ENCODE measurements at places on chromosomes 13 and 19.

GRCh38 chr13:57634839-57635165 is 3.3 kb downstream of the PCDH17 start:
- DNase-seq = no peak

- DNase-seq = no peak
Observed at GRCh38 chr13:65095161-65096082, 2134.7 kb downstream of the PCDH9 start.

DNA sequence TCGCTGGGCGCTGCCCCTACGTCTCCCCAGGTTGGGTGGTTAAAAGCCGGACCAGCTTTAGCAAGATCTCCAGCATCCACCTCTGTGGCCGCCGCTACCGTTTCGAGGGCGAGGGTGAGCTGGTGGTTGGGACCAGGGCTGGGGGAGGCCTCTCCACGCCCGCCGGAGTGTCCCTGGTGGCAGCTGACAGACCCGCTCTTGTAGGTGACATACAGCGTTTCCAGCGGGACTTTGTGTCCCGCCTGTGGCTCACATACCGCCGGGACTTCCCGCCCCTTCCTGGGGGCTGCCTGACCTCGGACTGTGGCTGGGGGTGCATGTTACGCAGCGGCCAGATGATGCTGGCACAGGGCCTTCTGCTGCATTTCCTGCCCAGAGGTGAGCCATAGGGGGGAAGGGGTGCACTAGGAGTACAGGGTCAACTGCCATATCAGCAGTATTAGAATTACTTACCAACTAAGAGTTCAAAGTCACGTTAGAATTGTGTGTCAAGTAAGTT is 1.1 kb downstream of the ATG4D start:
- DNase-seq = no peak

DNA sequence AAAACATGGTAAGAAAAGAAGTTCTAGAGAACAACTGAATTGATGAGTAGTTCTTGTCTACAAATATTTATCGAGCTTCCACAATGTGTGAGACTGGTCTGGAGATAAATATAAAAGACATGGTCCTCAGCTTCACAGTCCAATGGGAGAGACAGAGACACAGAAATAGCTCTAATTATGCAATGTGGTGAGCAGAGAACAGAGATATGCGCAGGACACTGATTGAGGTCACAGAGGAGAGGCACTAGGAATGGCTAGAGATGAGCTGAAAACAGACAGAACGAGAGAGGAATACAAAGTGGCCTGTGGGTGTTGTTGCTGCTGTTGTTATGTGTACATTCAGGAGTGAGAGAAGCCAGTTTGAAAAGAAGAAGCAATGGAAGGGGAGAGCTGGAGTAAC is 53.2 kb downstream of the GPALPP1 start:
- no peak for DNase-seq

DNA sequence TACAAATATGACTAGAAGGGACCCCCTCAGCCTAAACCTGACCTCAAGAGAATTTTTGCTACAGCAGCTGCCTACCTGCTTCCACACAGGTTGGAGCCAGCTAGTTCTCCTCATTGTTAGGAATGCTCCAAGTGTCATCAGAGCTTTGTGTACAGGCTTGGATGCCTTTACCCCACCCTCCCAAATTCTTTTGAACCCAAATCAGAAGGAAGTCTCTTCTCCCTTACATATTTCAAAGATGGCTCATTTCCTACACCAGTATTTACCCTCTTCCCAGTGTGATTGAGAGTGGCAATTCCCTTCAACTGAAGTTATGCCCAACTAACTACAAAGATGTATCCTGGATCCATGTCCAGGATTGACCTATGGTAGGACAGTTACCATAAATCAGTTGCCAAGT is 323.2 kb downstream of the OXGR1 start:
- DNase-seq = no peak

GRCh38 chr13:107788464-107789165 is 426.7 kb downstream of the LIG4 start:
- DNase-seq = no peak

DNA sequence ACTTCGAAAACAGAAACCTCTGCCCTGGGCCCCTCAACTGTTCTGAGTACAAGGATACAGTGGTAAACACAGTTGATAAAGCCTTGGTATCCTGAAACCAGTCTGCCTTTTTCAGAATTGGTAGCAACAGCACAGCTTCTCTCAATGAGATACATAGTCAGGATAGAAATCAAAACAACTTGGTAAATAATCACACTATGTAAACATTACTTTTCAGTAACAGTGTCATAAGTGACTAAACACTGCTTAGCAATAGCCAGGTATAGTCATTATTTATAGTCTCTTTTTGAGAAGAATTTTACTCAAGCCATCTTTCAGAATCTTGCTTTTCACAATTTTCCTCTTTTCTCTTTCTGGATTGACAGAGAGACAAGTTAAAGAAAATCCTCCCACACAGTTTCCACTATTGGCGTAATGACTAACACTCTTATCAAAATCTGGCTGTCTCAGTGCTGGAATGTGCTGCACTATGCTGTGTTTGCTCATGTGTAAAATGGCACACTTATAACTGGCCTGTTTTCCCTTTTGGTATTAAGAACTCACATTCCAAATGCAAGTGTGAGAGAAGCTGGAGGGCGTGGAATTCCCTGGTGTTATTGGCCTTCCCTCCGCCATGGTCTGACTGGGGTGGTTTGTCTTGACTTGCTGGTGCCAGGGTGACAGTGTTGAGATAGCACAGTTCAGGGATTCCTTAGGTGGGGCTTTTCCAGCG is 368.8 kb downstream of the TDRD3 start:
- peak; percentile 86 for DNase-seq

DNA sequence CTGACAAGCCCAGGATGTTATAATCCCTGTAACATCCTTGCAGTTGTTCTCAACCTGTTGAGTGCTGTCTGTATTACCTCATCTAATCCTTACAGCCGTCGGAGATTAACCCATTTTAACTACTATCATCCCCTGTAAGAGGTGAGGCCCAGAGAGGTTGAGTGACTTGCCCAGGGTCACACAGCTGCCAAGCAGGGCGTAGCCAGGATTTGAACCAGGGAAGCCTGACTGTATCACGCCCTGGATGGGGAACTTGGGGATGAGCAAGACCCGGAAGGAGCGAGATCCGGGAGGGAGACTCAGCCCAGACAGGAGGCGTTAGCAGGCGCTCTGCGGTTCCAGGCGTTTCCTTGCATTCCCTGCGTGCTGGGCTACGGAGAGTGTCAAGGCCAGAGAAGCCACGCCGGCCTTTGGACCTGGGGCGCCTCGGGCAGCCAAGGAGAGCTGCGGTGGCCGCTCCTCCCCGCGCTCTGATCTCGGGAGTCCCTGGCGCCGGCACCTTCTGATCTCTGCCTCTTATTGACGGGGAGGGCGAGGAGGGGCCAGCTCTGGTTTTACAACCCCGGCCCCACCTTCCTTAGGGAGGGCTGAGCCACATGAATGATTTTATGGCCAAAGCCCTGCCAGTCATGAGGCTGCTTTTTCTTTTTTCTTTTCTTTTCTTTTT is 6.2 kb downstream of the SULT2B1 start:
- DNase-seq = peak; percentile 100

- no peak for DNase-seq
Observed at GRCh38 chr13:47934371-47934770, 66.7 kb downstream of the SUCLA2 start.

DNA sequence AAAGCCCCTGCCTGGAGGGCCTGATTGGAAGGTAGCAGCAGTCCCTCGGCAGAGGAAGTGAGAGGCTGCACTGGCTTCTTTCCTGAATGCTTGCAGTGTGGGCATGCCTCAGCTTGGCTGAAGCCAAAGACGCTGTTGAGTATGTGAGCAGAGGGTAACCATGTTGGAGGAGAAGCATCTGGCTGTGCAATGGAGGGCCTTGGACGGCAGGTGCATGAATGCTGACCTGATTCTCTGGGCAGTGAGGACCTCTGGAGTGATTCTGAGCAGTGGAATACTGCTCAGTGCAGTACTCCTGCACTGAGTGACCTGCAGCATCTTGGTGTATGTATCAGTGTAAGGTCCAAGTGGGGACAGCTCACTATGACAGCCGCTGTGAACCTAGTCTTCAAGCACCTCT is 46.9 kb downstream of the SOX1 start:
- no peak for DNase-seq

Measured in Caki2 (cell line).